ENCODE measurements at places on chromosomes 7 and 10.
A peak's percentile ranks its signal among the peaks of the same experiment; 100 is the strongest.

GRCh38 chr7:129530795-129531391 is 28.6 kb downstream of the SMKR1 start:
- DNase-seq: peak; percentile 8

GRCh38 chr10:61071580-61071979 is 127.6 kb upstream of the RHOBTB1 start:
- no peak for DNase-seq

GRCh38 chr10:117531371-117532002 is 11.1 kb upstream of the EMX2 start:
- DNase-seq: no peak

DNA sequence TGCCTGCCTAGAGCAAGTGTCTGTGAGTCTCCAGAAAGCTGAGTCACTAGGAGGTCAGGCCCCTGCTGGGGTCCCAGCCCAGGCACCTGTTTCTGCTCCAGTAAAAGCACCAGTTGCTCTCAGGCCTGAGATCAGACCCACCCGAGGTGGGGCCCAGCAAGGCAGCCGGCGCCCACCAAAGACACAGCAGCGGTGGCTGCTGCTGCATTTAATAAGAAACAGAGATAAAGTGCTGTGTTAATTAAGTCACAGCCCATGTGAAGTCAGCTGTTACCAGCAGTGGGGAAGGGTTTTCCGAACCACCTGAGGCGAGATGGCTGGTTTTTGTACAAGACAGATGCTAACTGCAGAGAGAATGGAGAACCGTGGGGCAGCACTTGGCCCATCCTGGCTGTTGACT is 12.1 kb upstream of the LRRC18 start:
- DNase-seq: no peak

DNA sequence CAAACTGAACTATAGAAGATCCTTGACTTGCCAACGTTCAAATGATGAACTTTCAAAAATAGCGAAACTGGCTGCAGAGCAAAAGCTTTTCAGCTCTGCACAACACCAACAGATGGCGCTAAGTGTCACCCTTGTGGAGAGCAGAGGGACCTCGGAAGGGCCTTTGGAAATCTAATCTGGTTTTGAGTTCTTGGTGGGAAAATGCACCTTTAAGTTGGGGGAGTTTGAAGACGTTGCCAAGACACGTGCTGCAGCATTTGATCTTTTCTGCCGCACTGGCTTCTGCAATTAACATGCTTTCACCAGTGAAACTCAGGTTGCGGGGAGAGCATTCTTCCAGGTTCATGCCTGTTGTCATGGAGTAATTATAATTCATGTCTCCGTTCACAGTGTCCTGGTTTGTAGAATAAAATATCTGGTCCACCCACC is 26.3 kb upstream of the WDR11 start:
- no peak for DNase-seq

- DNase-seq: no peak
These were observed 152.3 kb downstream of the CPED1 start for GRCh38 chr7:121140790-121141189.

DNA sequence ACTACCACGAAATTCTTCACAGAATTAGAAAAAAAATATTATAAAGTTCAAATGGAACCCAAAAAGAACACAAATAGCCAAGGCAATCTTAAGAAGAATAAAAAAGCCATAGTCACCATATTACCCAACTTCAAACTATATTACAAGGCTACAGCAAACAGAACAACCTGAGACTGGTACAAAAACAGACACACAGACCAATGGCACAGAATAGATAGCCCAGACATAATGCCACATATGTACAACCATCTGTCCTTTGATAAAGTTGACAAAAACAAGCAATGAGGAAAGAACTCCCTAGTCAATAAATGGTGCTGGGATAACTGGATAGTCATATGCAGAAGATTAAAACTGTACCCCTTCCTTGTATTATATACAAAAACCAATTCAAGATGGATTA is 808.5 kb upstream of the ZWINT start:
- DNase-seq: no peak

DNA sequence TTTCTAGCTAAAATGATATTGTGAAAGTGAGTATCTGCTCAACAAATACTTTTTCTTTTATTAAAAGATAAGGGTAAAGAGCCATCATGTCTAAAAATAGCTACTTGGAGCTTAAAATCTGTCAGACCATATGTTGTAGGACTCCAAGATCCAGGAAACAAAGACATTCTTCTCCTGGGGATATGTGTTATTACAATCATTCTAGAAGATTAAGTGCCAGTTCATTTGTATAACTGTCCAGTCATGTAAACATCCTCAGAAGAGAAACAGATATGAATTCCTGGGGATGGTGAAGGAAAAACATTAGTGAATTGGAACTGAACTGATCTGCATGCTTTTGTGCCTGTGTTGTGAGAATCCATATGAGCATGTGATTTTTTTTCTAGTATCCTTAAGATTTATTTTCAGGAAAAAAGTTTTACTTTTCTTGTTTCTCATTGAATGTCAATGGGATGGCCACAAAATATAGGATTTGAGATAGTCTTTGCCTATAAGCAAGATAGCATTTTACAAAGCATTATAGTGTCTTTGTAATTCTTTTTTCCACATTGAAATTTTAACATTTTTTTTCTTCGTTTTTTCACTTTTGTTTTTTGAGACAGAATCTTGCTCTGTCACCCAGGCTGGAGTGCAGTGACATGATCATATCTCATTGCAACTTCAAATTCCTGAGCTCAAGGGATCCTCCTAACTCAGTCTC is 14.4 kb upstream of the MTERF1 start:
- no peak for DNase-seq

DNA sequence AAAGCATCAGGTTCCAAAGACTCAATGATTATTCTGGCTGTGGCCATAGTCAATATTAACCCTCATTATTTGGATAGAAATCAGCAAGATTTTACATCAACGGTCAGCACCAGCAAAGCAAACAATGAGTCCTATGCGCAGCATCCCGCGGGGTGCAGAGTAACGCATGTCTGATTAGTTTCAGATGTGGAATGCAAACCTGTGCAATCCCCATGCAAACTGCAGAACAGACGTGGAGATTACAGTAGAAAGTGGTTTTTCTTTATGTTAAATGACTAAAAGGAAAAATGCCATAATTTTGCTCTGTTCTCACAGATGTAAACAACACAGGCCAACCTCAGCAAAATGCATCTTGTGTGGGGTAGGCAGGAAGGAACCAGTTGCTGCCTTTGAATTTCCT is 258.1 kb upstream of the GRB10 start:
- no peak for DNase-seq

GRCh38 chr10:21732067-21732772 is 198.2 kb downstream of the MLLT10 start:
- DNase-seq: no peak

GRCh38 chr10:60853637-60854036 is 75.4 kb downstream of the CDK1 start:
- no peak for DNase-seq
